HEK293T (cell line): ENCODE measurements at places on chromosomes 5 and 9.

DNA sequence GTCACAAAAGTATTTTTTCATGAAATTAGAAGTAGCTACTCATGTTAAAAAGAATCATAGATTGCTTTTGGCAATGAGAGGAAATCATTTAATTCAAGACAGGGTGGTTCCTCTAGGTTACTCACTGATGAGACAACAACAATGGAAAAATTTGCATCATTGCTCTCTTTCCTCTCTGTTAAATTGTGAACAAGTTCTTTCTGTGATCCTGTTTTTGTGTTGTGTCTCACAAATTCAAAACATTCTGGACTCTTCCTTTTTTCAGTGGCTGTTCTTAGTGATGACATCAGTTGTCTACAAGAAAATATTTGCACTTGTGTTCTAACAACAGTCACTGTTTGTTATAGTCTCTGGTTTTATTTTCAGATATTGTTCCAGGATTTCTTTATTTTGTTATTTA is 95.3 kb downstream of the XRCC4 start:
- no peak for DNase-seq

GRCh38 chr9:84636436-84636835 is 33.1 kb upstream of the NTRK2 start:
- DNase-seq, result no peak

DNA sequence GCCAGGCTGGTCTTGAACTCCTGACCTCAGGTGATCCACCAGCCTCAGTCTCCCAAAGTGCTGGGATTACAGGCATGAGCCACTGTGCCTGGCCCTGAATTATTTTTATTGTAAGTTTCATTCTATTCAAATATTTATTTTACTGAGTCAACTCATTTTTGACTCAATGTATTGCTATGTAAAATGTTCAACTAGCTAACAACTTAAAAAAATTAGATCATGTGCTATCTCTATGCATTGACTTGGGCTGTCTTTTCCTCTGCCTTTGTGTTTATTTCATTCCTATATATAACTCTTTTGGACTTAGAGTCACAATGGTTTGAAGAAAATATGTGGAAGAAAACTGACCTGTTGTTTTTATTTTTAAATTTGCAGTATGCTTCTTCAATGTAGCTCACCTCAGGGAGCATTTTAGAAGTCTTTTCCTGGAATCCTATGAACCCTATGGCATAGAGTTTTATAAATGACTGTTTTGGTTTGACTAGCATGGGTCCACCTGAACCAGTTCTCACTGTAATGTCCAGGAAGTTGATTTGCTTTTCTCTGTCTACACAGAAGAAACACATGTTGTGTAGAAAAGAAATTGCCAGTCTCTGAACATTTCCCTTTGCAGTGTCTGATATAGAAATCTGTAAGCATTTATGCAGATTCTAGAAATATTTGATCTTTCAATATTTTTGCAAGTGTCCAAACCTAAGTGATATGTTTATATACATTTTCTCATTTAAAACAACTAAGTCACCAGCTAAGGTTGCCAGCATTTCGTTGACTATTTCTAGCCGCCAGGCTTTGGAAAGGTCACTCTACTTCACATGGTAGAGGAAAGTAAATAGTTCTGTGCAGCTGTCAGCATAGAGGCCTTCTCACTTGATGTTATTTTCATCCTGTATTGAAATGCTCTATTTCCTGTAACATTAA is 138.8 kb downstream of the PCSK1 start:
- no peak for DNase-seq

DNA sequence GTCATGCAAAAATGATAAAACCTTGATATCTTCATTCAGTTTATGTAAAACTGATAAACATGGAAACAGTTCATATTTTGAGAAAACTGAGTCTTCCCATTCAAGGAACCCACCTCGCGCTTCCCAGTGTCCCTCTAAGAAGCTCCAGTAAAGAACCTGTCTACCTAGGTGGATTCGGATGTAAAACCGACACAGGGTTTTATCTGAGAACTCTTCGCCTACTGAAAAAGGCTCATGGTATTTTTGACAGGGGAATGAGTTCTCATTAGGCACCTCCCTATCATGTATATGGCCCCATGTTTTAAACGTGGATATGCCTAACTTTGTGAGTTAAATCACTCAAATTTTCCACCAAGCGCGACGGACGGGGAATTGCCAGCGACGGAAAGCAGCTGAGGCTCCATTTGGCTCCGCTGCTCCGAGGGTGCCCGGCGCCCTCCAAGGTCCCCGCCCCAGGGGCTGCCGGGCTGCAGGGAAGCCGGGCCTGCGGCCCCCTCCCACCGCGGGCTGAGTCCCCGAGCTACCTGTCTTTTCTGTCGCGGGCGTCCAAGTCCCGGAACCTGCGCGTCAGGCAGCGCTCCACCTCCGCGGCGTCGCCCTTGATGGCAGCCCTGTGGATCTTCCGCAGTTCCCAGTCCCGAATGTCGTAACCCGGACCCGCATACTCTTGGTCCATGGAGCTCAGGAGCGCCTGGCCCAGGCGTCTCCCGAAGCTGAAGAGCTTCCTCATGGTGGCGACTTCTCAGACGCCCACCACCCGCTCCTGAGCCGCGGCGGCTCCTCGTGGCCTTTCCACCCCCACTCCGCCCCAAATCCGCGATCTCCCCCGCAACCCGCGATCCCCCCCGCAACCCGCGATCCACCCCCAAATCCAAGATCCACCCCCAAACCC is 594 bp downstream of the ANKRD18A start:
- peak; percentile 21 for DNase-seq

GRCh38 chr5:172837640-172838039 is 3.6 kb downstream of the ERGIC1 start:
- DNase-seq, result no peak

DNA sequence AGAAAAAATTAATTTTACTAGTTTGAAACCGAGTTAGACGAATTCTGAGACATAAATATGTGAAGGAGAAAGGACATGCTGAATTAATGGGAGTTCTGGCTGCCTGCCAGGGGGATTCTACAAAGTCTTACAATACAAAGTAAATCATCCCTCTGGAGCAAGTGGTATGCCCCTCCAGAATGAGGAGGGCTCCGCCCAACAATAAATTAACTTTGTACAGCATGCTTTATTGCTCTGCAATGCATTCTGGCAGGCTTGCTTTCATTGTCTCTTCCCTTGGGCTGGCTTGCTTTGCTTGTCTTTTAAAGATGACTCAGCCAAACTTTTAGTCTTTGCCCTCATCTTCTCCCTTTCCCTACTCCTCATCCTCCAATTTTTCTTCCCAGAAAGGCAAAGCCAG is 11.7 kb upstream of the PCDHB1 start:
- DNase-seq, result no peak

DNA sequence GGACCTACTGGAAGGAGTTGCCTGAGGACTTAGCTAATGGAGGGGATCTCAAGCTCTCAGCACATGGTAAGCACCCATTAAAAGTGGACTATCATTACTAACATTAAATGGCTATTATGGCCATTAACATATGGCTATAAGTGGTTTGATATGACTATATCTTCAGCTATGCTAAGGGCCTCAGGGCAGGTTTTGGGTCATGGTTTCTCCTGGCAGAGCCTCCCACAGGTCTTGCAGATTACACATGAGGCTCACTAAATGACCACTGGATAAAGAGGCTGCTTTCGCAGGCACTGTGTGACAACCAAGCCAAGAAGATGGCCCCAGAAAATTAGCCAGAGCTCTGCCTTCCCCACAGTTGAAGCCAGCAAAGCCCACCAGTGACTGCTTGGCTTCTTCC is 15.4 kb downstream of the CCNJL start:
- DNase-seq, result no peak

GRCh38 chr5:89613222-89613956 is 730.4 kb upstream of the MEF2C start:
- DNase-seq, result no peak

GRCh38 chr9:30713243-30713642 is 1671.2 kb upstream of the ACO1 start:
- DNase-seq, result no peak
